ENCODE measurements at places on chromosomes 3 and 15.

GRCh38 chr15:92466834-92467233 is 73.2 kb downstream of the ST8SIA2 start:
- no peak for DNase-seq

DNA sequence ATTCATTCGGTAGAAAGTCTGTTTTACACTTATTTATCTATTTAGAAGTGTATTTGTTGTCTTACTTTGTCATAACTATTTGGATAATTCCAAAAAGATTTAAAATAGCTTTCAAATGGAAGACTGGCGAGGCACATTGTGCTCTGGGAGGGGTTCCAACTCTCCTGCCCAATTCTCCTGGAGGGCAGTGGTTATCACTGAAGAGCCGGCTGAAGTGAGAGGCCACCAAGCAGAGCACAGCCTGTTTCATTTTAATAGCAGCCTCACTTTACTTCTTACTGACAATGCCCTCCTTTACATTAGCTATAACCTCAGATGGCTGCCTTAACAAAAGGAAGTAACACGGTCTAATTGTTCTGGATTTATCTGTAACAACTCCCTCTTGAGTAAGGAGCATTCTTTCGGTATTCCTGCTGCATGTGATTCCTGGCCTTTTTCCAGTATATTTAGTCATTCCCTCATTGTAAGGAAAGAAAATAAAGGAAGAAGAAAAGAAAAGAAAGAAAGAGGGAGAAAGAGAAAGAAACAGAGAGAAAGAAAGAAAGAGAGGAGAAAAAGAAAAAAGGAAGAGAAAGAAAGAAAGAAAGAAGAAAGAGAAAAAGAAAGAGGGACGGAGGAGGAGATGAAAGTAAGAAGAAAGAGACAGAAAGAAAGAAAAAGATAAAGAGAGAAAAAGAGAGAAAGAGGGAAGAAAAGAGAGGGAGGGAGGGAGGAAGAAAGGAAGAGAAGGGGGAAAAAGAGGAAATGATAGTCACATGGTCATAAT is 339.8 kb upstream of the WNT5A start:
- peak; percentile 29 for DNase-seq

- peak; percentile 6 for DNase-seq
Measured at GRCh38 chr15:50854601-50855490, 53.6 kb upstream of the AP4E1 start.

- no peak for DNase-seq
Measured at GRCh38 chr3:172527306-172527705, 4.1 kb upstream of the TNFSF10 start.
